ENCODE measurements at places on chromosomes 16 and 17.

- DNase-seq, result no peak
Observed at GRCh38 chr17:9177212-9177611, 155.9 kb downstream of the NTN1 start.

GRCh38 chr16:22014271-22014873 lies 6.5 kb downstream of the MOSMO start:
- DNase-seq, result no peak

DNA sequence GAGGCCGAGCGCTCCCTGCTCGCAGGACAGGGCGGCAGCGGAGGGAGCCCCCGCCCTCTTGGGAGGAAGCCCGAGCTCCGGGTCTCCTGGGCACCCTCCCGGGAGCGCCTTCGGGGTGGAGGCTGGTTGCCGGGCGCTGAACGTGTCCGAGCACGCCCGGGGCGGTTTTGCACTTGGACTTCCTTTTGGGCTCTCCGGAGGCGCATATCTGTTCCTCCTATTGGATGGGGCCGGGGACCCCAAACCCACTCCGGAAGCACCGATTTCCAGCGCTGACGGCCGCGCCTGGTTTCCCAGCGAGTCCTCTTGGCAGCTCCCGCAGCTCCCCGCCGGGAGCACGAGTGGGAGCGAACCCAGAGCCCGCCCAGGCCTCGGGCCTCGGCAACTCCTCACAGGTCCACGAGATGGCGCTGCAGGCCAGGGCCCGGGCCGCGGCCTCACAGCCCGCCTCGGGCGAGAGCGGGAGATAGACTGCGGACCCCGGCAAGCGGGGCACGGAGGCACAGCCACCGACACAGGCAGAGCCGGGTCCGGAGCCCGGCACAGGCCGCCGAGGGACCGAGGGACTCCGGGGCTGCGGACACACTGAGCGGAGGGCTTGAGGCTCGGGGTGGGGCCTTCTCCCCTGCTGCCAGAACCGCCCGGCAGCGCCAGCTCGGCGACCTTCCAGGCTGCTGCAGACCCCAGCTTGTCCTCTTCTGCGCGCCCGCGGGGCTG lies 12.7 kb downstream of the TBX2 start:
- peak; percentile 70 for DNase-seq

GRCh38 chr17:27879987-27880608 lies 13.1 kb downstream of the LYRM9 start:
- peak; percentile 29 for DNase-seq

DNA sequence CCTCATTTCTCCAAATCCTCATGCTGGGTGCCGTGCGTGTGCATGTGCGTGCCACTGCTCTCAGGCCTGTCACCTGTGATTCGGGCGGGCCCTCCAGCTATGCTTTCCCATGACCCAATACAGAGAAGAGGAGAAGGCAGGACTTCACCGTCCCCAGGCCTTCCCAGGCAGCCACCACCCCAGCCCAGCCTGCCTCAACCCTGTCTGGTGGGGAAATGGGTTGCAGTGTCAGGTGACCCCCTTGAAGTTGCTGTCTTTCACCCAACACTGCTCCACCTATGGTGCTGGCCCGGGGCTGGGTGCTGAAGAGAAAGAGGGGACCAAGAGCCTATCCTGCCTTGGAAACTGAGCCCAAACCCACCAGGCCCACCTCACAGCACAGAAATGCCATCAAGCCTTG lies 94.7 kb downstream of the GOSR1 start:
- DNase-seq, result no peak

- DNase-seq, result no peak
Observed at GRCh38 chr17:79042421-79043190, 18.6 kb downstream of the C1QTNF1 start.

- DNase-seq, result no peak
Observed at GRCh38 chr17:77429369-77429968, 288.7 kb downstream of the SEC14L1 start.

DNA sequence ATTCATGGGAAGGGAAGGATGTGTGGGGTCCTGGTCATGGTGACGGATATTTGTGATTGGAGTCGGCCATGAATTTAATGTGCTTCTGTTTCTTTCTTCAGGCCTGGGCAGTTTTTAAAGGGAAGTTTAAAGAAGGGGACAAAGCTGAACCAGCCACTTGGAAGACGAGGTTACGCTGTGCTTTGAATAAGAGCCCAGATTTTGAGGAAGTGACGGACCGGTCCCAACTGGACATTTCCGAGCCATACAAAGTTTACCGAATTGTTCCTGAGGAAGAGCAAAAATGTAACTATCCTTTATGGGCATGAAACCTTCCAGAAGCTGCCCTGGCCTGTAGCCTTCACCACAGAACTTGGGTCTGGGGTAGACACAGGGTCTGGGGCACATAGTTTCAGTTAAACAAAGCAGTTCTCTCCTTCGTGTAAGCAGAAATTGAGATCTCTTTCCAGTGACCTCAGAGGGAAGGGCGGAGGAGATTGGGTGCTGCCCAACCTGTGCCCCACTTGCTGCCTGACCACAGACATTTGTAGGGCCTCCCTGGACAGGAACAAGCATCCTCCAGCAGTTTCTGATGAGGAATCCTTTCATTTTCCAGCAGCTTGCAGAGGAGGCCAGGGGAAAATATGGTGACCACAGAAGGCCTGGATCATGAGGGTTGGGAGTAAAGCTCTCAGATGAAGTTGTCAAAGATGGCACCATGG lies 10.1 kb downstream of the IRF8 start:
- DNase-seq, result no peak

DNA sequence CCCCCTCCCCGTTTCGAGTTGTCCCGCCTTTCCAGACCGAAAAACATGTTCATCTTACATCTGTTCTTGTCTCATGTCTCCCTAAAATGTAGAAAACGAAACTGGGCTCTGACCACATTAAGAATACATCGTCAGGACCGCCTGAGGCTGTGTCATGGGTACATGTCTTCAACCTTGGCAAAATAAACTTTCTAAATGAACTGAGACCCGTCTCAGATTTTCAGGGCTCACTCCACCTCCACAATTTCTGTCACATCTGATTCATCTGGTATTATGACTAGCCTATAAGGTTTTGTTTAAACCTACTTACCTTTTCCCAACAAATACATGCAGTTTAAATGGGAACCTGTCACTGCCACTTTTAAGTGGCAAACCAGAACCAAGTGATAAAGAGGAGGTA lies 621 bp downstream of the SDR42E1 start:
- DNase-seq, result no peak

- no peak for DNase-seq
Observed at GRCh38 chr16:89990799-89991198, 28.5 kb downstream of the DBNDD1 start.

DNA sequence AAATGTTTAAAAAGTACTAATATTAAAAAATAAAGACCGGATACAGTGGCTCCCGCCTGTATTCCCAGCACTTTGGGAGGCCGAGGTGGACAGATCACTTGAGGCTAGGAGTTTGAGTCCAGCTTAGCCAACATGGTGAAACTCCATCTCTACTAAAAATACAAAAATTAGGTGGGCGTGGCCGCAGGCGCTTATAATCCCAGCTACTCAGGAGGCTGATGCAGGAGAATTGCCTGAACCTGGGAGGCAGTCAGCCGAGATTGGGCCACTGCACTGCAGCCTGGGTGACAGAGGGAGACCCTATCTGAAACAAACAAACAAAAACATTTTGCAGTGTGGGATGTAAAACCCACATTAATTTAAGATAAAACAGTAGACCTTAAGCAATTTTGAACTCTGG lies 11.8 kb downstream of the CDC27 start:
- DNase-seq, result no peak

GRCh38 chr17:40139566-40140058 lies 725 bp upstream of the CASC3 start:
- DNase-seq, result no peak

DNA sequence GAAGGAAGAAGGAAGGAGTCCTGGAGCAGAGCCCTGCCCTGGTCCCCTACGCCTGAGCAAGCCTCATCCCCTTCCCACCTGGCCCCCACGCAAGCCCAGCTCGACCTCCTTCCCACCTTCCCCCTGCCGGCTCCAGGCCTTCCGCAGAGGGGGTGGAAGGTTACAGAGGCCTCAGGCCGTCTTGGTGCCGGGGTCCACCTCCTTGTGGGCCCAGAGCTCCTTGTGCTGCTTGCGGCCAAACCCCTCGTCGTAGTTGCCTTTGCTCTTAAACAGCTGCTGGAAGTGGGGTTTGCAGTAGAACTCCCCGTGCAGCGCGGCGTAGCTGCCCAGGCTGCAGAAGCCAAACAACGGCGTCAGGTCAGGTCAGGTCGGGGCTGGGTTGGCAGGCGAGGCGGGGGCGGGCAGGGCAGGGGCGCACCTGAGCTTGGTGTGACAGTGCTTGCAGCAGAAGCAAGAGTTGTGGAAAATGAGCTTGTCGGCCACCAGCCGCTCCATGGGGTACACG lies 1.5 kb downstream of the LIMD2 start:
- no peak for DNase-seq

GRCh38 chr17:83203472-83204221 lies 124.2 kb downstream of the METRNL start:
- DNase-seq, result no peak

DNA sequence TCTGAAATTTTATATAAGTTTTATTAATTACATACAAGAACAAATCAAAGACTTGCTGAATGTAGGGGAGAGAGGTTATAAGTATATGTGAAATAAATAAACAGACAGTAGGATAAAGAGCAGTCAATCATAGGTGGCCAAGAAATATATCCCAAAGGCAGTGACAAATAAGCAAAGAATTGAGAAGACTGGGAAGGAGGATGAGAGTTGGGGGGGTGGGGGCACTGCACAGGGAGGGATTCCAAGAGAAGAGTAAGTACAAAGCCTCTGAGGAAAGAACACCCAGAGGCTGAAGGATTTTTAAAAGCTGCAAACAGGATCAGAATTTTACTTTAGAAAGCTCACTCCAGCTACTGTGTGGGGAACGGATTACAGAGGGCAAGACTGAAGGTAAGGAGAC lies 2.8 kb downstream of the PELP1 start:
- DNase-seq, result no peak

- no peak for DNase-seq
Observed at GRCh38 chr17:43360376-43360738, 38.4 kb upstream of the ARL4D start.

GRCh38 chr17:10305398-10305797 lies 67.4 kb downstream of the MYH13 start:
- no peak for DNase-seq

DNA sequence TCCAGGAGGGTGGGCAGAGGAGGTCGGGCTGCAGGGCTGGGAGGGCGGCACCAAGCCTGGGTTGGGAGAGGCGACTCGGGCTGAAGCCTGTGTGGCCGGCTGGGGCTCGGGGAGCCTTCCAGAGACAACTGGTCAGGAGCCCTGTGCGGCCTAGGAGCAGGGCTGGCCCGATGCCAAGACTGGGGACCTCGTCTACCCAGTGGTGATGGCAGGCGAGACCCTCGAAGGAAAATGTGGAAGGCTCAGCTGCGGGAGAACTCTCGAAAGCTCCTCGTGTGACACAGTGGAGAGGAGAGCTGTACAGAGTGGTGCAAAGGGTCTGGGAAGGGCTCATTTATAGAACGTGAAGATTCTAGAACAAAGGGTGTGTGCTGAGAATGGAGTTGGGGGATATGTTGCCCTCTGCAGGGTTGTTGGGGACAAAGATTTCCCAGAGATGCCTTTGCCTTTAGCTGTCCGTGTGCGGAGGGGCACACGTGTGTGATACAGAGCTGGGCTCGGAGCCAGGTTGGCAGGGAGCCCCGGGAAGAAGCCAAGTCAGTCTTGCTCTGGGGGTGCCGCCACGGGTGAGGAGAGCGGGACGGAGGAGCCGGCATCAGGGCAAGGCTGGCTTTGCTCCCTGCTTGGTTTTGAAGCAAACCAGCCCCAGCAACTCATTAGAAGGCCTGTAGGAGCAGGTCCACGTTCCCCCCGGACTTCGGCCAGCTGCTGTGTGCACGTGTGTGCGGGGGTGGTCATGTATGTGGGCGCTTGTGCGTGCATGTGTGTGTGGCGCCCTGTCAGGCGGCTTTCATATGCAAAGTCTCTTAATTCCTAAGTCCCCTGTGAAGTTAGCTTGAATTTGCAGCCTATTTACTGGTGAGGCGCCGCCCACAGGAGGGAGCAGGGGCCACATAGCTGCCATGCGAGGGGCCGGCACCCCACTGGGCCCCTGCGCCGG lies 132.4 kb upstream of the CHMP6 start:
- no peak for DNase-seq

- no peak for DNase-seq
Observed at GRCh38 chr17:79315358-79316105, 240.9 kb downstream of the ENGASE start.

DNA sequence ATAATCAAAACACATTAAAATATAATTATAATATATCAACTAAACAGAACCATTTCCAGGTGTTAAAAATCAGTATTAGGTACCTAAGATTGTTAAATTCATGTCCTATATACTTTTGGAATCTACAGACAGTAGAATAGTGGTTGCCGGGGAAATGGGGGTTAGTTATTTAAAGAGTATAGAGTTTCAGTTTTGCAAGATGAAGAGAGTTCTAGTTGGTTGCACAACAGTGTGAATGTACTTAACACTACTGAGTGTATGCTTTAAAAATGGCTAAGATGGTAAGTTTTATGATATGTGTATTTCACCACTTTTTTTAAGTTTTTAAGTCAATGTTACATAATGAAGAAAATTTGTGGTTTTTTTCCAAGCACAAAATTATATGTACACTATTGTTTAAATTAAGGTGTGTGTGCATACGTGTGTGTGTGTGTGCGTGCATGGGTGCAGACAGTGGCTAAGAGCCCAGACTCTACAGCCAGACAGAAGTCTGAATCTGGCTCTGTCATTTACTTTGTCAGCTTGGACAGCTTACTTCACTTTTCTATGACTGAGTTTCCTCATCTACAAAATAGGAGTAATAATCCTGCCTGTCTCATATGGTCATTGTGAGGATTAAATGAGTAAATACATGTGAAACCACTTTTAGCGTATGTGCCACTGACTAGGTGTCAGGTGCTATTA lies 25.3 kb upstream of the PHAF1 start:
- no peak for DNase-seq

DNA sequence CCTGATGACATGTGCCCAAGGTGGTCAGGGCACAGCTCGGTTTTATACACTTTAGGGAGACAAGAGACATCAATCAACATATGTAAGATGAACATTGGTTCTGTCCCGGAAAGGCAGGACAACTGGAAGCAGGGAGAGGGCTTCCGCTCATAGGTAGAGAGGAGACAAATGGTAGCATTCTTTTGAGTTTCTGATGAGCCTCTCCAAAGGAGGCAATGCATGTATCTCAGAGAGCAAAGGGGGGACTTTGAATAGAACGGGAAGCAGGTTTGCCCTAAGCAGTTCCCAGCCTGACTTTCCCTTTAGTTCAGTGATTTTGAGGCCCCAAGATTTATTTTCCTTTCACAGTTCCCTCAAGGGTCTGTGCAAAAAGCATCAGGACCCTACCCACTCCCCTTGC lies 172.4 kb upstream of the TNRC6C start:
- DNase-seq, result no peak

All from NCI-H526 treated with DMSO at 0.1 percent for 48 hours (cell line).